ENCODE measurements at places on chromosomes 5 and 9.
A peak's percentile ranks its signal among the peaks of the same experiment; 100 is the strongest.

DNA sequence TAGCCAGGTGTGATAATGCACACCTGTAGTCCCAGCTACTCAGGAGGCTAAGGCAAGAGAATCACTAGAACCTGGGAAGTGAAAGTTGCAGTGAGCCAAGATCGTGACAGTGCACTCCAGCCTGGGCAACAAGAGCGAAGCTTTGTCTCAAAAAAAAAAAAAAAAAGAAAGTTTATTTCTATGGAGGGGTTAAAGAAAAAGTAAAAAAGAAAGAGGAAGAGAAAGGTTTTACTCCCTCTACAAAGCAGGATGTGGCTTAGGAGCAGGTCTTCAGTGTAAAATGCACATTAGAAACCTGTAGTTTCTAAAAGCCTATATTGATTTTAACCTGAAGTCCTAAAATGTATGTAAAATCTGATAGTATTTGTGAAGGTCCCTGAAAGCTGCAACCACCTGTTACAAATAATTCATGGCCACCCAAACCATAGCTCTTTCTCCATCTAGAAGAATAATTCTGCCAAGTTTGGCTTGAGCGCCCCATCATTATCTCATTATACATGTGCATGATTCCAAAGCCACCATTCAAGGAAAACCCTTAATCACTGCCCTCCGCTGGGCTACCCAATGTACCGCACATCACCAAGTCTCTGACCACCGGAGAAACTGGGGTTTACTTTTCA, 3.4 kb downstream of the FNBP1 start:
- ATAC-seq = peak; percentile 62
- no peaks in the 10 kb centered on the region for H3K27me3 ChIP-seq
- H3K4me3 ChIP-seq = peak overlapping the region; percentile 95
- peaks cover 66% of the 10 kb centered on the region for H3K4me1 ChIP-seq

- no peaks in the 10 kb centered on the region for H3K4me1 ChIP-seq
- ATAC-seq = no peak
- no peak overlapping the region for H3K4me3 ChIP-seq
Observed at GRCh38 chr5:23631302-23632045, 124.1 kb downstream of the PRDM9 start.

- H3K36me3 ChIP-seq = peaks cover 59% of the 10 kb centered on the region
- no peak for ATAC-seq
- H3K4me1 ChIP-seq = no peaks in the 10 kb centered on the region
- no peak overlapping the region for H3K4me3 ChIP-seq
Observed at GRCh38 chr5:113546703-113547183, 33.2 kb downstream of the YTHDC2 start.

DNA sequence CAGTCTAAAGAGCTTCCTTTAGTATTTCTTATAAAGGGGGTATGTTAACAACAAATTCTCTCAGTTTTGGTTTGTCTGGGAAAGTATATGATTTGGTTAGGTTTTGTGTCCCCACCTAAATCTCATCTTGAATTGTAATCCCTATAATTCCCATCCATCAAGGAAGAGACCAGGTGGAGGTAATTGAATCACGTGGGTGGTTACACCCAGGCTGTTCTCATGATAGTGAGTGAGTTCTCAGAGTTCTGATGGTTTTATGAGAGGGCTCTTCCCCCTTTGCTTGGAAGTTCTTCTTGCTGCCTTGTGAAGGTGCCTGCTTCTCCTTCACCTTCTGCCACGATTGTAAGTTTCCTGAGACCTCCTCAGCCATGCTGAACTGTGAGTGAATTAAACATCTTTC, 109.1 kb downstream of the MACIR start:
- H3K27me3 ChIP-seq = no peaks in the 10 kb centered on the region
- ATAC-seq = no peak
- H3K4me1 ChIP-seq = no peaks in the 10 kb centered on the region
- no peak overlapping the region for H3K27ac ChIP-seq
- H3K4me3 ChIP-seq = no peak overlapping the region
- H3K36me3 ChIP-seq = peaks cover 6% of the 10 kb centered on the region

DNA sequence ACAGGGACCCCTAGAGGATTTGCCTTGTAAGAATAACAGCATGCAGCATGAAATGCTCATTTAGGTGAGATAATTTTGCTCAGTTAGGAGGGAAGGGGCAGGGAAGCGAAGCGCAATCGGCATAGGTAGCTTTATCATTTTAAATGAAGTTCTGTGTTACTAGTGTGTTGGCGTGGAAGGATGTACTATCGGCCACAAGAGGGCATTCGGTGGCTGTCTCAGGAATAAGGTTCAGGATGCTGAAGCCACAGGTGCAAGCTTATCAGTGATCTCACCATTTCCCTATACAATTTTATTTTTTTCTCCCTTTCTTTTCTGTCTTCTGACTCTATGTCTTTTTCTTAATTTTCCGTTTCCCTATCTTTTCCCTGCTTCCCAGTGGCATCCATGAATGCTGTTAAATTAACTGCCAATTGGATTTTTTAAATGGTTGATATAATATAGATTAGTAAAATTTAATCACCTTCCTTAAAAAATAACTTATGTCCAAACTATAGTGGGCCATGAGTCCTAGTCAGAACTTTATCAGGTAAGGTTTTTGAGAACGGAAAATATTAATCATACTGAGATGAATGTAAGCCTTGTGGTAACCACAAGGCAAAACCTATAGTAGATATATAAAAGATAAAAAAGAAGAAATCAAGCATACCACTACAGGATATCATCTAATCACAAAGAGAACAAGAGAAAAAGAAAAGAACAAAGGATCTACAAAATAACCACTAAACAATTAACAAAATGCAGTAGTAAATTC, 1.2 kb upstream of the INSL6 start:
- H3K27me3 ChIP-seq = no peaks in the 10 kb centered on the region
- peaks cover 16% of the 10 kb centered on the region for H3K4me1 ChIP-seq
- no peak overlapping the region for H3K27ac ChIP-seq
- no peaks in the 10 kb centered on the region for H3K36me3 ChIP-seq

Measured in stimulated activated memory B cell treated with anti-CD40 and anti-IgM and Interleukin-4, amounts not matched to agents 10 μg/mL and 1 μg/mL and 100 μg/mL, for 72 hours (primary cell).